Chondrocyte (in vitro differentiated cells): ENCODE measurements at places on chromosomes 1 and 21. TPM values are rescaled to one million over a fixed set of nuclear protein-coding genes. Genes with fewer than 3 reads are reported as not detected.

NBPF19 gene
- total RNA-seq, result 12.1 to 19.4 TPM (median 14.0 TPM) in 3 replicates

DNA sequence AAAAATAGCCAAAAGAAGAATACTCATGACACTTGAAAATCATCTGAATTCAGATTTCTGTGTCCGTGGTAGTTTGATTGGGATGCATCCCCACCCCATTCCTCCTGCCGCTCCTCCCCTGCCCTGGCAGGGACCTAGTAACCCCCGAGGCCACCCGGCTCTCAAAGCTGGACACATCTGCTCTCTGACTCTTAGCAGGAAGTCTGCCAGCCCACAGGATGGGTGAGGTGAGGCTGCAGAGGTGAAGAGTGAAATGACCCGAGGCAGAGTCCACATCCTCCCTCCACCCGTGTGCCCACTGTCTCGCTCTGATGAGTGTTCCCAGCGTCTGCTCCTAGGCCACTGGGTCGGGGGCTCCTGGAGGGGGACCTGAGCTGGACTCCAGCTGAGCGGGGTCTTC lies 308.5 kb upstream of the VAMP3 start:
- no peak for DNase-seq
- no peaks in the 10 kb centered on the region for H3K36me3 ChIP-seq
- H3K4me1 ChIP-seq, result peaks cover 4% of the 10 kb centered on the region
- H3K27me3 ChIP-seq, result no peaks in the 10 kb centered on the region
- no peak overlapping the region for H3K27ac ChIP-seq

- H3K4me3 ChIP-seq, result no peak overlapping the region
- H3K4me1 ChIP-seq, result no peaks in the 10 kb centered on the region
- H3K36me3 ChIP-seq, result no peaks in the 10 kb centered on the region
- H3K27ac ChIP-seq, result no peak overlapping the region
- DNase-seq, result no peak
Measured at GRCh38 chr1:208924928-208925327, 658.6 kb upstream of the CAMK1G start.

DNA sequence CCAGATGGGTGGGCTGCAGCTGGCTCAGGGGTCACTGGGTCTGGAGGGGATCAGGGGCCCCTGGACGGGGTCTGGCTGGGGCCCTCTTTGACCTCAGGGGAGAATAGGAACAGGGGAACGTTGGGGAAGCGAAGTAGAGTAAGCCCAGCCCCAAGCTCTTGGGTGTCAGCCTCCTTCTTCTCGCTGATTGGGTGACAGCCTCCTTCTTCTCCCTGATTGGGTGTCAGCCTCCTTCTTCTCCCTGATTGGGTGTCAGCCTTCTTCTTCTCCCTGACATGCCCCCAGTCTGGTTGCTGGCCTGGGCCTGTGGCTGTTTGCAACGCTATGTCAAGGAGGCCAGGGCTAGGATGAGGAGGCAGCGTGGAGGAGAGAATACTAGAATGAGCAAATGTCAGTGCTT lies 76.7 kb upstream of the CASZ1 start:
- DNase-seq, result no peak
- no peak overlapping the region for H3K4me3 ChIP-seq
- no peaks in the 10 kb centered on the region for H3K4me1 ChIP-seq
- peaks cover 25% of the 10 kb centered on the region for H3K27me3 ChIP-seq
- H3K36me3 ChIP-seq, result no peaks in the 10 kb centered on the region
- H3K27ac ChIP-seq, result no peak overlapping the region

- H3K4me1 ChIP-seq, result no peaks in the 10 kb centered on the region
- no peak overlapping the region for H3K27ac ChIP-seq
- H3K36me3 ChIP-seq, result no peaks in the 10 kb centered on the region
- H3K4me3 ChIP-seq, result no peak overlapping the region
Measured at GRCh38 chr1:233375653-233376052, 48.1 kb downstream of the MAP3K21 start.

GRCh38 chr1:145977486-145978470 lies 13.3 kb downstream of the POLR3GL start:
- DNase-seq, result no peak
- H3K36me3 ChIP-seq, result no peaks in the 10 kb centered on the region
- H3K27ac ChIP-seq, result no peak overlapping the region
- H3K4me3 ChIP-seq, result no peak overlapping the region

- peaks cover 1% of the 10 kb centered on the region for H3K36me3 ChIP-seq
- DNase-seq, result no peak
- H3K27me3 ChIP-seq, result no peaks in the 10 kb centered on the region
Measured at GRCh38 chr21:45099571-45099970, 25.2 kb downstream of the ADARB1 start.

- H3K27me3 ChIP-seq, result peaks cover 9% of the 10 kb centered on the region
- DNase-seq, result no peak
- no peak overlapping the region for H3K4me3 ChIP-seq
- H3K4me1 ChIP-seq, result peaks cover 5% of the 10 kb centered on the region
- H3K27ac ChIP-seq, result no peak overlapping the region
Measured at GRCh38 chr1:20281801-20282200, 8.9 kb upstream of the VWA5B1 start.
